Activated CD4-positive, alpha-beta T cell treated with anti-CD3 and anti-CD28 coated beads, Interleukin-2, amount 10 ng/mL, durations not matched to agents 7 days and 5 days (primary cell): ENCODE measurements at places on chromosomes 5 and 9. TPM values are rescaled to one million over a fixed set of nuclear protein-coding genes. Genes with fewer than 3 reads are reported as not detected.

The PCDHA1 gene
- not detected for total RNA-seq

The AIF1L gene
- 0.37 TPM for total RNA-seq

The TMEM232 gene
- total RNA-seq: 0.60 TPM

The ARID3C gene
- 0.69 TPM for total RNA-seq

GRCh38 chr9:129258124-129258822 is 80.2 kb upstream of the IER5L start:
- H3K4me1 ChIP-seq: peaks cover 38% of the 10 kb centered on the region
- peak overlapping the region; percentile 54 for H3K4me3 ChIP-seq
- peak; percentile 91 for DNase-seq
- H3K27me3 ChIP-seq: peaks cover 49% of the 10 kb centered on the region
- H3K36me3 ChIP-seq: peaks cover 2% of the 10 kb centered on the region

GRCh38 chr5:96986450-96986849 is 50.6 kb downstream of the LNPEP start:
- DNase-seq: no peak
- peaks cover 71% of the 10 kb centered on the region for H3K36me3 ChIP-seq
- peaks cover 28% of the 10 kb centered on the region for H3K4me1 ChIP-seq
- H3K4me3 ChIP-seq: no peak overlapping the region
- no peak overlapping the region for H3K27ac ChIP-seq
- H3K27me3 ChIP-seq: no peaks in the 10 kb centered on the region

- no peaks in the 10 kb centered on the region for H3K36me3 ChIP-seq
- no peak overlapping the region for H3K4me3 ChIP-seq
- H3K27me3 ChIP-seq: no peaks in the 10 kb centered on the region
- no peak overlapping the region for H3K27ac ChIP-seq
- no peak for DNase-seq
Observed at GRCh38 chr5:99646011-99646647, 717.3 kb upstream of the CHD1 start.

GRCh38 chr9:113492343-113493202 is 29.0 kb downstream of the RGS3 start:
- DNase-seq: no peak
- H3K4me1 ChIP-seq: no peaks in the 10 kb centered on the region
- no peaks in the 10 kb centered on the region for H3K36me3 ChIP-seq

- no peak overlapping the region for H3K4me3 ChIP-seq
- no peaks in the 10 kb centered on the region for H3K27me3 ChIP-seq
- DNase-seq: no peak
- H3K4me1 ChIP-seq: peaks cover 22% of the 10 kb centered on the region
- peaks cover 20% of the 10 kb centered on the region for H3K36me3 ChIP-seq
- H3K27ac ChIP-seq: no peak overlapping the region
Observed at GRCh38 chr5:133108481-133108921, 56.7 kb downstream of the HSPA4 start.

- H3K4me1 ChIP-seq: no peaks in the 10 kb centered on the region
- H3K4me3 ChIP-seq: no peak overlapping the region
- no peak for DNase-seq
- H3K27ac ChIP-seq: no peak overlapping the region
- H3K27me3 ChIP-seq: no peaks in the 10 kb centered on the region
Observed at GRCh38 chr9:23526806-23527205, 299.2 kb downstream of the ELAVL2 start.

- DNase-seq: peak; percentile 40
- no peaks in the 10 kb centered on the region for H3K36me3 ChIP-seq
- H3K4me1 ChIP-seq: peaks cover 24% of the 10 kb centered on the region
- H3K27me3 ChIP-seq: peaks cover 1% of the 10 kb centered on the region
- H3K4me3 ChIP-seq: peak overlapping the region; percentile 74
Observed at GRCh38 chr5:88502179-88503040, 233.8 kb upstream of the TMEM161B start.

- no peak overlapping the region for H3K27ac ChIP-seq
- no peak for DNase-seq
- H3K27me3 ChIP-seq: no peaks in the 10 kb centered on the region
- H3K4me1 ChIP-seq: peaks cover 2% of the 10 kb centered on the region
- H3K4me3 ChIP-seq: no peak overlapping the region
Observed at GRCh38 chr9:37923118-37923795, 19.3 kb upstream of the SLC25A51 start.

GRCh38 chr5:176899946-176900779 is 1.0 kb upstream of the HK3 start:
- peaks cover 19% of the 10 kb centered on the region for H3K4me1 ChIP-seq
- no peak overlapping the region for H3K4me3 ChIP-seq

DNA sequence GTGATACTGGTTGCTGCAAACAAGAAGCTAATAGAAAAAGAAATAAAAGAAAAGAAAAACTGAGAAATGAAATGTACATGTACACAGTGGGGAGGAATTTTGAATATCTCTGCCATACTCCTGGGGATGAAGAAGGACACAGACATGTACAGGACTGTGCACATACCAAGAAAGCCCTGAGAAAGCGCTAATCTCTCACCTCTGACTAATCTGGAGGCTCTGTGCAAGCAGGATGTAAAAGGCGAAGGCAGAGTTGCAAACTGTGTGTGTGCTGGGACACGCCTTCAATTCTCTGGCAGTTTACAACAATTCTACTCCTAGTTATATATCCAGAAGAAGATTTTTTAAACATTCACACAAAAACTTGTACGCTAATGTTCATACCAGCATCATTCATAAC is 211.4 kb downstream of the KIAA0825 start:
- DNase-seq: no peak
- H3K27ac ChIP-seq: no peak overlapping the region
- no peaks in the 10 kb centered on the region for H3K27me3 ChIP-seq
- no peaks in the 10 kb centered on the region for H3K4me1 ChIP-seq
- H3K36me3 ChIP-seq: peaks cover 2% of the 10 kb centered on the region

DNA sequence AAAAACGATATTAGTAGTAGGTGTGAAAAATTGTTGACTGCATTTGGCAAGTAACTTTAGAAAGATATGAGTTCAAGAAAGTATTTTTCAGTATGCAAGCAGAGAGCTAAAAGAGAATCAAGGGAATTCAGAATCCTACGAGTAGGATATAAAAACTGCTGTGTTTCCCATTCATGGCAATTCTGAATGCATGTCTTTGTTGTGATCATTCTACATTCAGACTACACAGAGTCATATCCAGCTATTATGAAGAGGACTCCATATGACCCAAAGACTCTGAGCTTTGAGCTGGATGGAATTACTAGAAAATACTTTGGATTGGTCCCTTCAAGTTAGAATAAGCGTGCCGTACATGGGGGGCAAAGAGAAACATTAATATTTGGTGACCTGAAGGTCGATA is 12.0 kb downstream of the IFNE start:
- DNase-seq: no peak
- H3K4me3 ChIP-seq: no peak overlapping the region
- peaks cover 7% of the 10 kb centered on the region for H3K27me3 ChIP-seq
- H3K36me3 ChIP-seq: no peaks in the 10 kb centered on the region
